GM12892 (cell line): ENCODE measurements at places on chromosomes 2 and 18.

DNA sequence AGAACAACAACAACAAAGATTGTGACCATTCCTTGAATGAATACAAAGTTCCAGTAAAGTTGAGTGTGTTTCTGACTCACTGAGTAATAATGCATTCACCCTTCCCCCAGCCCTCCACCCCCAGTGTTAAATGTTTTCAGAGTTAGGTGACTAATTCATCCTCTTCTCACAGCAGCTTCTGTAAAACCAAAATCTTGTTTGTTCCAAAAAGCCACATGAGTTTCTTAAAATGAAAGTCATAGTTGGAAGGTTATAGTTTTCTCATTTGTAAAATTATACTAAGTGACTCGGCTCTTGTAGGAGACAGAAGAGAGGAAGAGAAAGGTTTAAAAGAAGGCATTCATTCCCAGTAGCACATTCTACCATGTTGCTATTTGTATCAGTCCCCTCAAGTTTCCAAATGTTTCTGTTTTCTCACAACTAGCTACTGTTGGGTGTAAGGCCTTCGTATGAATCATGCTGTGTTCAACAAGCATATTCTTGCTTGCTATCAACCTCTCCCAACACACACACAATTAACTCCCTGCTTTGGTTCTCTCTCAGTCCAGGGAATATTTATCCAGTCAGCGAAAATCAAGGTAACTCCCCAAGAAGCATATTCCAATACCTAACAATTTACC, 75.3 kb downstream of the MBD2 start:
- no peak for DNase-seq

DNA sequence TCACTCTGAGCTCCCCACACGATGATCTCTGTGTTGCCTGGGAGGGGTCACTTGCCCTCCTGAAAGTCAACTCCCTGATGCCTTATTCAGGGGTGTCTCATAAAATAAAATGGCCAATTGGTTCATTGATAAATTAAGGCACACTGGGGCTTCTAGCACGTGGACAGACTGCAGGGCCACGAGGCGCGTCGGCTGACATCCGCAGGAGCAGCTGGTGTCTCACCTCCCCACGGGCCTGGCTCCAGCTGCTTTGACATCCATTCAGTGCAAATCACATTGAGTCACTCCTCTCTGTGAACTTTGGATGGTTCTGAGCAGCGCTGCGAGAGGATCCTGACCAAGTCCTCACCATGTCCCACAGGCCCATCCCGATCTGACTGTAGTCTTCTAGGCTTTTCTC, 4.6 kb upstream of the ST8SIA3 start:
- no peak for DNase-seq

GRCh38 chr2:123791684-123792083, 233.4 kb upstream of the CNTNAP5 start:
- DNase-seq: no peak

- no peak for DNase-seq
Observed at GRCh38 chr2:129766374-129766993, 213.0 kb upstream of the RAB6C start.

DNA sequence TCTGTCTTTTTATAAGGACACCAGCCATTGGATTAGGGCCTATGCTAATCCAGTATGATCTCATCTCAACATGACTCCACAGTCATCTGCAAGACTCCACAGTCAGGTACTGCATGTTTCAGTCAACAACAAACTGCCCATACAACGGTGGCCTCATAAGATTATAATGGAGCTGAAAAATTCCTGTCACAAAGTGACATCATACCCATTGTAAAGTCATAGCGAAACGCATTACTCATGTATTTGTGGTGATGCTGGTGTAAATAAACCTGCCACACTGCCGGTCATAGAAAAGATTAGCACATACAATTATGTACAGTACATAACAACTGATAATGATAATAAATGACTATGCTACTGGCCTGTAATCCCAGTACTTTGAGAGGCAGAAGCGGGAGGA, 102.2 kb downstream of the TEX51 start:
- DNase-seq: no peak

GRCh38 chr2:44758591-44758990, 182.9 kb upstream of the SIX3 start:
- no peak for DNase-seq

DNA sequence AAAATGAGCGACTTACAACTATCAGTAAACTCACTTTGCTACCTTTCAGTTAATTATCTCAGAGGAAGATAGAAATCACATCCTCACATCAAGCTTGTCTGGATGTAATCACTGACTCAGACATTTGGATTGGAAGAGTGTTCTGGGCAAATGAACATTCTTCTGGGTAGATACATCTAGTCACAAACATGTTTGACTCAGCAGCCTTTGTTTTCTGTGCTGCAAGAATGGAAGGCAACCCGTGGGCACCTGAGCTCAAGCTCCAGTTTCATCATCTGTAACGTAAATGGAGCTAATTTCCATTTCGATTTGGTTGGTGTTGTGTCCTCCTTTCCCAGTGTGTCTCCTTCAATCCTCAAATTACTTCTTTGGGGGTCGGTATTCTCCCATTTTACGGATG, 58.5 kb downstream of the ACAA2 start:
- no peak for DNase-seq

DNA sequence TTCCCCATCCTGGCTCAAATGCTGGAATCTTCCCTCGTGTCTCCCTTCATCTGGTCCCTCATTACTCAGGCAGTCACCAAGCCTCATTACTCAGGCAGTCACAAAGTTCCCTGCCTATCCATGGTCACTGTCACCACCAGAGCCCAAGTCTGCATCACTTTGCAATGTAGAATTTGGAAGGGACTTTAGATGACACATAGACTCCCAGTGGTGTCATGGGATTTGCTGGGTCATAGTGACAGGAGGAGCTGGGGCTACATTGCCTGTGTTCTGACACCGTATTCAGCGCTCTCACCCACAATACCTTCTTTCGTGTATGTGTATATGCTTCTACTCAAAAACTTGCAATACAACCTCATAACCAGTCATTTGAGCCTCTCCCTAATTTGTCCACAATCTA, 2.1 kb upstream of the EMILIN1 start:
- no peak for DNase-seq

- DNase-seq: no peak
Observed at GRCh38 chr2:221673248-221673647, 101.1 kb upstream of the EPHA4 start.

GRCh38 chr2:11342551-11343367, 1.7 kb downstream of the ROCK2 start:
- DNase-seq: no peak

- DNase-seq: no peak
Observed at GRCh38 chr2:65382323-65382722, 50.1 kb downstream of the SPRED2 start.

DNA sequence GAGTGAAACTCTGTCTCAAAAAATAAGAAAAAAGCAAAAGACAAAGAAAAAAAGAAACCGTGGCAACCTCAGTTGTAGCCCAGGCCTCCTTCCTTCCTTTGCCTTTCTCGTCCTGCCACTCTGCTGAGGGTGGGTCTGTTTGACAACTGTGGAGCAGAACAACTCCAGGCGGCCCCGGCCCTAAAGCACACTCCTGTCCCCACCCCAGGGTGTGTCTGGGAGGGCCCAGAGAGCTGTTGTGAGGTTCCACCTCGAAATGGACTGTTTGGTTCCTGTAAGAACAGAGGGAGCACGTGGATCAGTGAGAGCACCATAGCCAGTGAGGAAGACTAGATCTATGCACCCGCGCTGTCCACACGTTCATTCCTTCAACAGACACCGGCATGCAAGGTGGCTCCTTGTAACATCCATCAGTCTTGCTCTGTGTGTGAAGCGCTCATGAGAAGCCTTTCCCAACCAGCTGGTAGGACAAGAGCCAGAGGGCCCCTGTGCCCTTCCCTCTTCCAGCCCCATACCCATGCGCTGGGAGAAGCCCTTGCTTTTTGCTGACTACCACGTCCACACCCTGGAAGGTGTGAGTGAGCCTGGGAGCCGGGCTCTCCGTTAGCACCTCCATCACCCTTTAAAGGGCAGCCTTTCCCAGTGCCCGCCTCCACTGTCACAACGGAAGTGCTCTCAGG, 61.6 kb downstream of the SOWAHC start:
- DNase-seq: no peak

- DNase-seq: no peak
Observed at GRCh38 chr18:10387399-10387798, 67.0 kb upstream of the APCDD1 start.

DNA sequence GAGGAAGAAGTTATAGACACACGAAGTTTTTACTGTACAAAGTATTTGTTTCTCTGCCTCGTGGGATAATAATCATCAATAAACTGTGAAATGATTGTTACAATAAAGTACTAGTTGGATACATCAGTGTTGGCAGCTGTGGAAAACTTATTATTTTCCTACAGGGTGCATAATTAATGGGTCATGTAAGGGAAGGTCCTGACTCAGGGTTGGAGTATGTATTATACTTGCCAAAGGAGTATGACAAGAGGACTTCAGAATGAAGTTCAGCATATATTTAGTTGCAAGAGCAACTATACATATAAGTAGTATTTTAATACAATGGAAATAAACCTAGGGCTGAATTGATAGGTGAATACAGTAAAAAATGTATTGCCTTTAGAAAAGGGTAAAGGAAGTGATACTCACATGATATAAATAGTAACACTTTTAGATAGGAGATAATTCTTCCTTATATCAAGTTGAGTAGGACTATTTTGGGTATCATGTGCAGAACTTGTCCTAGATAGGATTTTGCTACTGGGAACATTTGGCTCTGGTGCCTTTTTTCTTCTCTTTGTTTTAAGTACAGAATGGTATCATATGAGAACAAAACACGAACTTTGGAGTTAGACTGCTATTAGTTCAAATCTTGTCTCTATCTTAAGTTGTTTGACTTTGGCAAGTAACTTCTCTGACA, 79.1 kb downstream of the PLCL1 start:
- DNase-seq: no peak

GRCh38 chr18:79718878-79719477, 39.4 kb downstream of the CTDP1 start:
- no peak for DNase-seq

- no peak for DNase-seq
Observed at GRCh38 chr2:61272421-61273070, 110.6 kb downstream of the C2orf74 start.

GRCh38 chr2:218312267-218312756, 20.0 kb upstream of the TMBIM1 start:
- no peak for DNase-seq

- DNase-seq: no peak
Observed at GRCh38 chr2:155815851-155816250, 516.7 kb downstream of the NR4A2 start.

- DNase-seq: no peak
Observed at GRCh38 chr2:1995987-1996386, 251.7 kb upstream of the PXDN start.

- DNase-seq: no peak
Observed at GRCh38 chr2:56465491-56465890, 281.7 kb downstream of the CCDC85A start.

DNA sequence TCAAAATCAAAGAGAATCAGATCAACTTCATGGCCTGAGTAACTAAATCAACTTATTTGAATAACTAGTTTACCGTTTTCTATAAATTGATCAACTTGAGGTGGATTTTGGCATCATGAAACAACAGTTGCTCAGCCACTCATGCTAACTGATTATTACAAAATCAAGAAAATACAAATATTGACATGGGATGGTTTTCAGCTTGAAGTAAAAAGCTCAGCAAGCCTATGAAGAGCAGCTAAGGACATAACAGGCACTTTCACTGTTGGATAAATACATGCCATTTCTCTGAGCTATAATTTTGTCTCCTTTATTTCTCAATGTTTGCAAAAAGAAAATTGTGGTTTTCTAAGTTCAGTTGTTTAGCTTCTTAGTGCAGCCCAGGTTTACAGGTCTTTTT, 18.9 kb downstream of the SRD5A2 start:
- no peak for DNase-seq

- no peak for DNase-seq
Observed at GRCh38 chr2:212667751-212668316, 129.2 kb upstream of the ERBB4 start.

DNA sequence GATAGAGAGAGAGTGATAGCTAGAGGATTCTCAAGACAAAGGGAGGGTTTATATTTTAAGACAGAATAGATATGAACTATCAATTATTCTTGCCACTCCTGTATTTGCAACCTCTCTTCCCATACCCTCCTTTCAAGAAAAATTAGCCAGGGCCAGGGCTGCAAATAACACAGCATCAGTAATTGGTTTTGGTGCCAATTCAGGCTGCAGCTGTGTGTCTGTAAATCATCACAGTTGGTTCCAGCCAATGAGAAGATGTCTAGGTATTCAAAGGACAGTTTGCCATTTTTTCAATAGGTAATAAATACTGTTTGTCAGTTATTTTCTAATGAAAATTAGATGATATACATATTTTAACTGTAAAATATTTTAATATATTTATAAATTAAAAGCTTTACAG, 73.5 kb downstream of the WDPCP start:
- DNase-seq: no peak

GRCh38 chr2:223537115-223537514, 65.0 kb downstream of the SCG2 start:
- DNase-seq: no peak

DNA sequence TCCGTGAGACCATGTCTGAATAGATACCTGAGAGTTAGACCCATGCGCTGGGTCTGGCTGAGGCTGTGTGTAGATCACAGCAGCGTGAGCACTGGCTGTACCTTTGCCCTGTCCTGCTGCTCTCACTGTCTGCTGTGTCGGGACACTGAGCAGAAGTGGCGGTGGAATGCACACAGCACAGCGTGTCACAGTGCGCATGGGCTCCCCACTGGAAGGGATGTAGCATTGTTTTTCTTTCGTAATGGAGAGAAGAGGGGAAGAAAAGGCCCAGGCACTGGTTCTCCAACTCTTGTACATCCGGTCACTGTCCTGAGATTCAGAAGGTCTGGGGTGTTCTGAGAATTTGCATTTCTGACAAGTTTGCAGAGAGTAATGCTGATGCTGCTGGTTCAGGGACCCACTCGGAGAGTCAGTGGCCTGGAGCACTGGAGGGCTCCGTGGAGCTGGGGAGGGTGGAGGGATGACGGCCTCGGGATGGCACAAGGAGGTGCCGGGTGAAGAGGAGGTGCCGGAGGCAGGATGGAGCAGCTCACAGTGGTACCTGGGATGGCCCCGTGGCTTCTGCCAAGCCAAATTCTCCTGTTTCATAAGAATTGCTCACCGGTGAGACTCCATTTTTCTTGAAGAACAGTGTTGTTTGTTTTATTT, 252.8 kb downstream of the LDLRAD4 start:
- DNase-seq: no peak

GRCh38 chr2:117957616-117958015, 56.3 kb downstream of the CCDC93 start:
- DNase-seq: no peak

DNA sequence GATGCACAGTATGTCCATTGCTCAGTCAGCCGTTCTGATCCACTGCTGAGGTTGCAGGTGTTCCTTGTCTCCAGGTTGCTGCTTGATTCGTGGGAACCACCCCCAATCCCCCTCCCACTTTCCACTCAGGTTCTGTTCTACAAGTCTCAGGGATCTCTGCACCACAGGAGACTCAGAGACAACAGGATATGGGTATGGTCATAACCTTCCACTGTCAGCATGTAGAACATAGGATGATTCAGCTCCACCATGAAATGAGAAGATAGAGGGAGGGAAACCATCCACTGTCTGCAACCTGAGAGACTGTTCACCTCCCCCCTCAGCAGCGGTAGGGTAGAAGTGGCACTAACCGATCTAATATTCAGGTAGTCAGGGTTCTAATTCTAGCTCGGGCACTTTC, 19.0 kb upstream of the KLF7 start:
- DNase-seq: no peak
